ENCODE measurements at places on chromosomes 1 and 21.

DNA sequence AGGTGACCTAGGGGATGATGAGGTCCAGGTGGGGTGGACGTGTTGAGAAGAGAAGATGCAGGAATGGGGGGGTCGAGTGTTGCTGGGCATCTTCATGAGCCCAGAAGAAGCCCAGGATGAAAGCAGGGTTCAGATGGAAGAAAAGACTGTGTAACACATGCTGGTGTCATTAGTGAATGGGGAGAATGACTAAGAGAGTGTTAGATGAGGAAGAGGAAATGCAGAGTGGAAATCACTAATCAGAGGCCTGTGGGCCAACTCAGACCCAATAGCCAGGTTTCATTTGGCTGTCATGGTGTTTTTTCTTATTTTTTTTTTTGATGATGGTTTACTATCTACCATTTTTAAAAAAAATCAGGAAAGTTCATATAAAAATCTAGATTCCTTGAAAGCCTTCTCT is 180.8 kb upstream of the CAMK1G start:
- DNase-seq: no peak

DNA sequence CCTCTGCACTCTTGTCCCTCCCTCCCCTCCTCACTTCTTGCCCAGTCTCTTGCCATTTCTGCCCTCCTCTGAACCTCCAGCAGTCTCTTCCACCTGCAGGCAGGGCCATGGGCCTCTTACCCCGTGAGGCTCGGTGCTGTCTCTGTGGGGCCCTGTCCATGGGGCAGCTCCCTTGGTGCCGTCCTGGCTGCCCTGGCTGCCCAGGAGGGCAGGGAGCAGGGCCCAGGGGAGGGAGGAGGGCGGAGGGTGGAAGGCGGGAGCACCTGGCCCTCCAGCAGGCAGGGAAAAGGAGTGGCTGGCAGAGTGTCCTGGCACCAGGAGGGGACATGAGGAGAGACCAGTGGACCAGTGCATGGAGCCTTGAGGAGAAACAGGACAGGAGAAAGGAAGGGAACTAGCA is at the start of gene RORC:
TSS of gene RORC (minus strand) at position 198 of the 400 bp plus-strand sequence. CDS start at position 160, 38 bp downstream.
- DNase-seq: no peak

DNA sequence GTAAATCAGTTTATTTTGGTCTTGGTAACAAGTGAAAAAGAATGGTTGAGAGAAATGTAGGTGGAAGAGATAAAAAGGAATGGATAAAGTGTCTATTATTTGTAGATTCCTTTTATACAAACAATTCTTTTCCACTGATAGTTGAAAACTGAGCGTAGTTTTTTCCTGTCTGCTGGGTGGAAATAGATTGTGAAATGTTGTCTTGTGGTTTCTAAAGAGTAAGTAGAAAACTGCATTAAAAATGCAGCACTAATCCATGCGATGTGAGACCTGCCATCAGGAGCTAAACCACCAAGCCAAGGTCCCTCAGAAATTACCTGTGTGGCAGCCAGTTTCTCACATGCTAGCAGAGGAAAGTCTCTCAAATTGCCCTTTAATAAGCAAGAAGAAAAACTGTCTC is 103.2 kb upstream of the SLC44A3 start:
- DNase-seq: no peak

GRCh38 chr1:53590104-53590503 is 130.9 kb downstream of the DMRTB1 start:
- DNase-seq: no peak

DNA sequence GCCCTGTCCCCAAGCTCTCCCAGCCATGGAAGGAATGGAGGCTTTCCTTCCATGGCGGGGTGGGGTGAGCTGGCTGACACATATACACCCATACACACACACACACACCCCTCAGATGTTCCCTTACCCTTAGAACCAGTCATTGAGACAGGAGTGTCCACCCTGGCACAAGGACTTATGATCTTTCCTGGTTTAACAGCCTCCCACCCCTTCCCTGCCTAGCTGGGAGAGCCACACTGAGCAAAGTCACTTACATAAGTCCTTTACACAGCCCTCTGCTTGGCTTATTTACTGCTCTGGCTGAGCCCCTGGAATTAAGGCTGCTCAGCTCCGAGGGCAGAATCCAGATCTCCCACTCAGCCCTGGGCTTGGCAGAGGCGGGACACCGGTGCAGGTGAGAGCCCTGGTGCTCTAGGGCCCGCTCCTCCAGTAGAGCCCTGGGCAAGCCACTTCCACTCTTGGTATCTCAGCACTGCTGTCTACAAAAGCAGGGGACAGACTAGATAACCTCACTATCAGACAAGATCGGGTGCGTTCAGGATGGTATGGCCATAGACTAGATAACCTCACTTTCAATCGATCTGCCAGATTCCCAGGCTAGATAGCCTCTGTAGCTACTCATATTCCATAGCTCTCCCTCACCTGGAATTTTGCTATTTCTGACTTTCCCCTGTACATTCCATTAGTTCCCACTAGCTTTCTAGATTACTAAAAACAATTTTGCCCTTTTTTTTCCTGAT is 16.7 kb downstream of the SLC6A9 start:
- DNase-seq: no peak

DNA sequence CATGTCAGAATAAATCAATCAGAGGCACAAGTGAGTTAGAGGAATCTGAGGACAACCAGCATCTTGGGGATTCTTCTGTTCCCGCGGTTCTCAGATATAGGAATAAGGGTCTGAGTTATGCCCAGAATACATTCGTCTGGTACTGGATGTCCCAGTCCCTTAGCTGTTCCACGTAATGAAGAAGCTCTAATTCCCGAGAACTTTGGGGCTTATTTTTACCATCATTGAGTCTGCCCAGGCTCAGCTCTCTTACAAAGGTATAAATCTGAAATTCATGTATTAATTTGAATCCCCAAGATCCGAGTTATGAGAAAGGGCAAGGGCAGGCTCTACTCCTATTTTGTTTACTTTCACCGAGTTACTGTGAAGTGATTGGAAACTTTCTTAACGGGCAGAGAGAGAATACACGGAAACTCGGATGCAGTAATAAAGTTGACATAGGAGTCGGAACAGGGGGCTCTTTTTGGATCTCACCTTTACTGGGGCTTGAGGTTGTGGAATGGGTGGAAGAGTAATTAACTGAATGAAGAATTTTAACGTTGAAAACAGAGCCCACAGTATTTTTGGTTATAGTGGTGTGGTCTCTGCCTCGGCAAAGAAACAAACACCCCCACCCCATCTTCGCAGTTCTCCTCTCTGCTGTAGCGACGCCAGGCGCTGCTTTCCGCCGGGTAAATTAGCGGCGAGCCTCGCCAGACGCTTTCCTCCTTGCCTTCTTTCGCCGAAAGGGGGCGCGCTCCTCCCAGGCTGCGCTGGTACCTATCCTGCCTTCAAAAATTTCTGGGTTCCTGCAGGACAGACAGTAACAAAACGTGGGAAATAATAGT is 7.1 kb downstream of the PRRX1 start:
- DNase-seq: no peak

GRCh38 chr1:158101455-158101854 is 79.2 kb upstream of the CD1D start:
- DNase-seq: no peak

GRCh38 chr1:101170506-101171050 is 66.2 kb upstream of the S1PR1 start:
- no peak for DNase-seq

- no peak for DNase-seq
Measured at GRCh38 chr1:22326931-22327330, 124.7 kb upstream of the ZBTB40 start.

- DNase-seq: no peak
Measured at GRCh38 chr1:3717715-3718601, 34.3 kb upstream of the CCDC27 start.

DNA sequence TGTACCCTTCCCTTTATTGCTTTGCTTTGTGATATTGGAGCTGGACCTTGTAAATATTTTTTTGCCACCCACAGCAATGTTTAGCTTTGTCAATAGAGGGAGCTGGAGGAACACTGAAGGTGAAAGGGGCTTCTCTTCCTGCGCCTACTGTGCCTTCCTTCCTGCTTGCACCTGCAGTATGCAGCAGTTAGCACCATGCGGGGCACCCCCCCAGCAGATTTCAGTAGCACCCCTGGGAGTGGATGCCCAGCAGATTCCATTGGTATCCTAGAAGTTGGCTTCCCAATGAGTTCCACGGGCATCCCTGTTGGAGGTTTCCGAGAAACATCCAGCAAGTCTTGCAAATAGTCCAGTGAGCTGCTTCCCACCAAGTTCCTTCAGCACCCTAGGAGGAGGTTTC is 25.6 kb downstream of the S100A10 start:
- peak; percentile 27 for DNase-seq

DNA sequence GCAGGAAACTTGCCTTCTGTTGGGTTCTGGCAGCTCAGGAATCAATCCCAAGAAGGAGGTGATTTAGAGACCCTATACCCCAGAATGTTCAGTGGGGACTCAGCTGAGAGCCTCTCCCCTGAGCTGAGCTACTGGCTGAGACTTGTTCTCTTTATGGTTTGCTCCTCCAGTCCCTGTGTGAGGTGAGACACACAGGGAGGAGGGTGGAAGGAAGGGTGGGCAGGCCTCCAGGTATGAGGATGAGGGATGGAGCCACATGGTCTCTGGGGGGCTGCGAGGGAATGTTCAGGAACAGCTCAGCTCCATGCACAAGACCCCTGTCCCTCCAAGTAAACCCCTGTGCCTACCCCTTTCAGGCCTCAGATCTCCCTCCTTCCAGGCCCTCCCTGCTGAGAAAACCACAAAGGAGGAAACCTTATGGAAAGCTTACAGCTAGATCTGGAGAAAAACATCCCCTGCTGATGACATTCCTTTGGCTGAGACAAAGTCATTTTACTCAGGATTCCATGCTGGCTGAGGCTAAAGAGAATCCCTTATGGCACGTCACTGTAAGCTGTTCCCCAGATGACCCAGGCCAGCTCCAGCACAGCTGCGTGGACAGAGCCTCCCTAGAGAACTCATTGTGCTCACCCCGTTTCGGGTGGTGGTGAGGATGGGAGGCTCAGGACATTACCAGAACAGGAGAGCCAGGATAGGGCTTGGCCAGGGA is 91.5 kb upstream of the IPO9 start:
- DNase-seq: no peak

GRCh38 chr1:221162352-221162751 is 283.1 kb downstream of the HLX start:
- no peak for DNase-seq

GRCh38 chr1:224880593-224881307 is 48.7 kb upstream of the DNAH14 start:
- no peak for DNase-seq

GRCh38 chr1:227947676-227948492 is at the start of gene WNT9A:
Gene WNT9A, minus strand, starts transcription at chr1:227947932. Its CDS starts 45 bp downstream, at chr1:227947887.
- DNase-seq: no peak

- DNase-seq: no peak
Measured at GRCh38 chr1:101276818-101277217, 40.0 kb downstream of the S1PR1 start.

- DNase-seq: no peak
Measured at GRCh38 chr1:41627491-41628280, 143.2 kb upstream of the EDN2 start.

GRCh38 chr1:2288311-2288710 is 60.2 kb downstream of the SKI start:
- DNase-seq: no peak

- DNase-seq: no peak
Measured at GRCh38 chr21:43339668-43340067, 87.3 kb downstream of the SIK1 start.
